ENCODE measurements at places on chromosomes 6 and 20. TPM values are rescaled to one million over a fixed set of nuclear protein-coding genes. Genes with fewer than 3 reads are reported as not detected.

DNA sequence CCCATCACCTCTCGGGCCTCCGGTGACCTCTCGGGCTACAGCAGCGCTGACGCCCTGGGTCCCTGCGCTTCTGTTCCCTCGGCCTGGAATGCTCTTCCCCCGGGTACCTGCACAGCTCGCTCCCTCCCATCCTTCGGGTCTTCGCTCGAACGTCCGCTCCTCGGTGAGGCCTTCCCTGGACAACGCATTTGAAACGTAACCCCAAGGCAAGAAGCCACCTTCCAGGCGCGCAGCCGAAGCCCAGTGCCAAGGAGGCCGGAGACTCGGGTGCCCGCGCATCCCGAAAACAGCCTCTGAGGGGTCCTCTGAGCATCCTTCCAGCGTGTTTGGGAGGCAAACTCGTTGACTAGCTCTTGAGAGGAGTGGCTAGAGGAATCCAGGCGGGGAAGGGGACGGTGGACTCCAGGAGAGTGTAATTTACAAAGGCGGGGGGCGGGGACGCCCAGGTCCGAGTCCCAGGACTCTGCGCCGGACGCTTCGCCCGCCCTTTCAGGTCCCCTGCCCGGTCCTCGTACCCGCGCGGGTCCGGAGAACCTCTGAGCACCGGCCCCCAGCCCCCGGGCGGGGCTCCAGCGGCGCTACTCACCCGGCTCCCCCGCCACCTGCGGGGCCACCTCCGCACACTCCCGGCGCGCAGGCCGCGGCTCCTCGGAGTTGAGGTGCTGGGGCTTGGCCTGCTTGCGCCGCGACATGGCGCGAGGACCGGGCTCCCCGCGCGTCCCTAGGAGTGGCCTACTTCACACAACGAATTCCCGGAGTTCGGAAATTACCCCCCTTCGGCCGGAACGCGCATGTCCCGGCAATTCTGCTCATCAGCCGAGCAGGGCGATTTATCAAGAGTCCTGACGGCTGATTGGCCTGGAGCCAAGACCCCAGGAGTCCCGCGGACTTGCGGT, 86.8 kb downstream of the ZFP64 start:
- DNase-seq, result no peak

GRCh38 chr6:154167126-154167525, 128.1 kb downstream of the OPRM1 start:
- no peak for DNase-seq

DNA sequence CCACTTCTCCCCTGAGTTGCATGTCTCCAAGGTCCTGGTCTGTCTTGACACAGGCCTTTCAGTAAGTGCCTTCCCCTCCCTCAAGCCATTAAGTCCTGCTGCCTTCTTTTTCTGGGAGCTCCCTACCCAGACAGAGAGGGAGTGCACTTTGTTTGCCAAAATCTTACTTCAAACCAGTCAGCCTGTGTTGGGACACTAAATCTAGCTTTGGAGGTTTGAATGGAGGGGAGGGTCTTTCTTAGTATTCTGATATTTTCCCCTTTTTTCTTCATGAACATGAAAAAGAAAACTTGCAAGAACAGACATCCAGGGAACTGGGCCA, 170.7 kb upstream of the PMEPA1 start:
- DNase-seq, result no peak

DNA sequence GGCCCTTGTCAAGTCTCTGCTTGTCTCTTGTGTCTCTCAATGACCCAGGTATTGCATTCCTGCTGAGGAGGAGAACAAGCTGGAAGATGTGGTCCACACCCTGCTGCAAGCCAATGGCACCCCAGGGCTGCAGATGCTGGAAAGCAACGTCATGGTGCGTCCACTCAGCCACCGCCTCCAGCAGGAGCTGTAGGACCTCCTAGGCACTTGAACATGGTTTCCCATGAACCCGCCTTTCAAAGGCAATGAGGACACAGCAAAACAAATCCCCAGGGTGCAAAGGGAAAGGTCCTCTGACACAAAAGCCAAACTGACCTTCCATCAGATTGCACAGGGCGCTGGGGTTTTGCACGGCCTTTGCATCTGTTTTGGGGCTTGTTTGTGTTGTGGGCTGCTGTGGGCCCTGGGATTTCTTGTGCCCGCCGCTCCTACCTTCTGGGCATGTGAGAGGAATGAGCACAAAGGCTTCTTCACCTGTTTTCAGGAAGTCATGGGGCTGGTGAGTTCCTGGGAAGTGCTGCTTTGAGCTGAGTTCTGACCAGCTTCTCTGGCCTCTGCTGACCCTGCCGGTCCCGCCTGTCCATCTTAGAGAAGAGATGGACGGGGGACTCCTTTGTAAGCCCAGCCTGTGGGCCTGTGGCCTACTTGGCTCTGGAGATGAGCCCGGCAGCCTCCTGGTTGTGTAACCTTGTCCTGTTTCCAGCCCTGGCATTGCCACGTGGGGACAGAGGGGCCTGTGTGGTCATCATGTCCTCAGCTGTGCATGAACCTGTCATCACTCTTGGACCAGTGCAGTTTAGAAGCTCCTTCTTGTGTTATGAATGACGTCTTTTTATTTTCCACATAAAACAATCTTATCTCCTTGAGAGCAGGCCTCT, 151.3 kb downstream of the DTNBP1 start:
- DNase-seq, result no peak

DNA sequence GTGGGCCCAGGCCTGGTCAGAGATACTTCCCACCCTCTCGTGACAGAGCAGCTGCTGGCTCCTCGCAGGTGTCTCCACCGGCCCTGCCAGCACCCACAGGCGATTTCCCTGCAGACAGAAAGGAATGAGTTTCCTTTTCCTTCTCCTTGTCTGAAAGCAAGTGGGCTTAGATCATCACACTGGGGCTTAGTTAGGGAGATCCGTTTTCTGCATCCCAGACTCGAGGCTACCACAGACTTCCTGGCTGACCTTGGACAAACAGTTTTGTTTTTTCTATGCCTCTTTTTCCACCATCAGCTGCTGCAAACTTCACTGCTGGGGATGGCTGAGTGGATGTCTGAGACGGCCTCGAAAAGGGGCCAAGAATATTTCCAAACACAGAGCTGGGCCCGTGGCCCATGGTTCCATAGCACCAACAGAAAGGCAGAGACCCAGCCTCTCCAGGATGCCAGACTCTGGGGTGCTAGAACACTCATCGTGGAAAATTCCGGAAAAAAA, 86.5 kb downstream of the BANF2 start:
- no peak for DNase-seq

DNA sequence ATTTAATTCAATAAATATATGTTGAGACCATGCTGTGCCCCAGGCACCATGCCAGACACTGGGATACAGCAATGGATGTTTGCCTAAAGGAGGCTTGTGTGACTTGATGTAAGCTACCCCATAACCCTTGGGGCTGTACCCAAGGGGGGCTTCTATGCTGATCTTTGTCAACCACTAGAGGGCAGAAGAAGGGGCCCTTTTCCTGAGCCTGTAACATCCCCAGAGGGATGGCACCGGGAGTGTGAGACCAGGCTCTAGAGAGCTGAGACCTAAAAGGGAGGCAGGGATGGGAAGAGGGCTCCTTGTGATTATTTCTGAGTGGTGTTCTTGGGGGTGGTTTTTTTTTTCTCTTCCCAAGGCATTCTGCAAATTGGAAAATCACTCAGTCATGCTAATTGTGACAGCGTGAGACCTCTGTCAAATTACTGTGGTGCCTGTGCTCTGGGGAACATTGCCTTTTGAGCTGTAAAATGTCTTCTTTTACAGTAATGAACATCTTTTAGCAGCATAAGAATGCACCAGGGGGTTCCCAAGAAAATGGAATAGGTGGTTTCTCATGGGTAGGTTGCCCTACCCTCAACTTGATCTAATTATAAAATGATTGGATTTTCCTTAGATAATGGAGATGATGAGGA, 138.7 kb upstream of the SLC24A3 start:
- no peak for DNase-seq

DNA sequence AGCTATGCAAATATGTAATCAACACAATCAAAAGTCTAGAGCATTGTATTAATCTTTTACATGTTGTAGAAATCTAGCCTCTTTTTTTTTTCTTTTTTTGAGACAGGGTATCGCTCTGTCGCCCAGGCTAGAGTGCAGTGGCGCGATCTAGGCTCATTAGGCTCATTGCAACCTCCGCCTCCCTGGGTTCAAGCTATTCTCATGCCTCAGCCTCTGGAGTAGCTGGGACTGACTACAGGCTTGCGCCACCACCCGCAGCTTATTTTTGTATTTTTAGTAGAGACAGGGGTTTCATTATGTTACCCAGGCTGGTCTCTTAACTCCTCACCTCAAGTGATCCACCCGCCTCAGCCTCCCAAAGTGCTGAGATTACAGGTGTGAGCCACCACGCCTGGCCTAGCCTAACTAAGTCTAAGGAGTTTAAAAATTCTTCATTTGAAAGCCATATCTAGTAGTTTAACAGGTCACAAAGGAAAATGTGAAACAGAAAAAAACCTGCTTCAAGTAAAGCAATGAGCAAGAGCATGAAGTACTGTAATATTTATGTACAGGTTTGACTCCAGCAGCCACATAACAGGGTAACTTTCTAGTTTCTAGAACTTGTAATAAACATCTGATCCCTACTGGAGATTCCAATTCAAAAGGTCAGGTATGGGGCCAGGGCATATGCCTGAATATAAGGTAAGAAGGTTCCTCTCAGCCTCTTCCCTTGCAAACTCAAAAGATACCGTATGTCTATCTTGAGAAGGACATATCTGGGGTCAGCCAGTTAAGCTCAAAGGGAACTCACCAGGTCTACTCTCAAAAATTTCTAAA, 4.4 kb downstream of the CPNE1 start:
- DNase-seq, result no peak

DNA sequence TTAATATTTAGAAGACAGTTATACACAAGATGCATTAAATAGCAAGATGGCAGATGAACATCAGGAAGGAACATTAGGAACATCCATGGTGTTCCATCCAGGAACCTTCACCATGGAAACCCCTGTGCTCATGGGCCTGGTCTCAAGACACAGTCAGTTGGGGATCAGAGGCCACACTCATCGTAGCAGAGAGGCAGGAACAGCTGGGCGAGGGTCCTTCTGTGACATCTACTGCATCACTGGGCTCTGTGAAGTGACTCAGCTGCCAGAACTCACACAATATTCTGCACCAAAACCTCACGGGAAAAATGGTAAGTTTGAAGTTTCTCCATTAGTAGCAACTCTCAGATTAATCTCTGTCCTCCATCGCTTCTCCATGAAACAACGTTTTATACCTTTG, 356.6 kb downstream of the PREX1 start:
- DNase-seq, result no peak

- no peak for DNase-seq
Measured at GRCh38 chr6:106165885-106166485, 79.8 kb downstream of the PRDM1 start.

DNA sequence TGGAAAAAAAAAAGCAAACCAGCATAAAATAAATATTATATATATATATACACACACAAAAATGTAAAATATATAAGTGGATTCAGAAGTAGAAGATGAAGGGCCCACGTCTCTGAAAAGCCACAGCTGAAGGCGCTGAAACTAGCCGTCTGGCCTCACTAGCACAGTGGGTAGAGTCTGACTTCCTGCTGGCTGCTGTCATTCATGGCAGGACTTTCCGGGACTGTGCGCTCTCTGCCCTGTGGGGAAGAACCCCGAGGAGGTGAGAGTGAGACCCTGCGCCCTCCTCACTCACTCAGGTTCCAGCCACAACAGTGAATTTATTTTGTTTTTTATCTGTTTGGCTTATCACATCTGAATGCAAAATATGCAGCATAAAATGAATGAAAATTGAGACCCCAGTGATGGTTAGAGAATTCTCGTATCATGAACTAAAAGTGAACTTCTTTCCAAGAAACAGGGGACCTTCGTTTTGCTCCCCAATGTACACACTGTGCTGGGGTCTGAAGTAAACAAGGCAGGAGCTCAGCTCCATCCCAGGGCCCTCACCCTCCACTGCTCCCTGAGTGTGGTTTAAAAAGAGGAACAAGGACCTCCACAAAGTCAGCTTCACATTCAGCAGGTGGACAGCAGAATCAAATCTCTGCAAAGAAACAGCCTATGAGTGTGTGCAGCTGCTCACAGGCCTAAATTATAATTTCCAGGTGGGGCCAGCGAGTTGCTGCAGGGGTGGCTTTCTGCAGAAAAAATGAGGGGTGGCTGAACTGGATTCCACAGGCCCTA, 1.3 kb upstream of the RAMACL start:
- DNase-seq, result no peak

- DNase-seq, result no peak
Measured at GRCh38 chr6:37695857-37696219, 1.8 kb downstream of the MDGA1 start.

DNA sequence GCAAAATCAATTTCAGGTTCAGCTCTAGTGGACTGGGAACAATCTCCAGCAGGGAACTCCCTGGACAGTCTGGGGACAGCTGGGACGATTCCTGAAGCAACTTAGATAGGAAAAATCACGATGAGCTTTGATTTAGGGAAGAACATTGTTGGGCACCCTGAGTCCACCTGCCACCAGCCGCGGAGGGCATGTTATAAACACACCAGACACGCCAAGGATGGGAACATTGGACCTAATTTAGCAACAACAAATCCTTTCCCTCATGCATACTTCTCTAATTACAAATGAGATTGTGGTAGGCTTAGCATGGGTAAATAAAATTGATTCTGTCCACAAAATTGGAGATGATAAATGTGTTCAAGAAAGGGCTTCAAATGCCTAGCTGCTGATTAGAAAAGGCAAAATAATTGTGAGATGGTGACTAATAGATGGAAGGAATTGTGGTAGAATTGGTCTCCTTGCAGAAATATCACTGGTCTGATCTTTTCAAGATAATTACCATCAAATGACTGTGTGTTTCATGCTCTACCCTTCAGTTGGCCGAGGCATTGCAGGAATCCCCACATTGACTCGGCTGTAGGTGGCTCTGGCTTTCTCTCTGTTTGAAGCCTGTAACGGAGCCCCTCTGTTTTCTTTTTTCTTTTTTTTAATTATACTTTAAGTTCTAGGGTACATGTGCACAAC, 6.1 kb upstream of the NANP start:
- no peak for DNase-seq

GRCh38 chr6:165872311-165872710, 209.3 kb upstream of the PDE10A start:
- no peak for DNase-seq

GRCh38 chr6:163333701-163334663, 80.5 kb upstream of the QKI start:
- no peak for DNase-seq

NRSN1 gene
- total RNA-seq, result not detected

METTL24 gene
- 1.2 TPM for total RNA-seq
